ENCODE measurements at places on chromosomes 12 and 14.

GRCh38 chr12:38892087-38892786 lies 13.2 kb downstream of the CPNE8 start:
- no peak for DNase-seq

GRCh38 chr12:28955491-28955890 lies 193.6 kb upstream of the FAR2 start:
- DNase-seq, result no peak

DNA sequence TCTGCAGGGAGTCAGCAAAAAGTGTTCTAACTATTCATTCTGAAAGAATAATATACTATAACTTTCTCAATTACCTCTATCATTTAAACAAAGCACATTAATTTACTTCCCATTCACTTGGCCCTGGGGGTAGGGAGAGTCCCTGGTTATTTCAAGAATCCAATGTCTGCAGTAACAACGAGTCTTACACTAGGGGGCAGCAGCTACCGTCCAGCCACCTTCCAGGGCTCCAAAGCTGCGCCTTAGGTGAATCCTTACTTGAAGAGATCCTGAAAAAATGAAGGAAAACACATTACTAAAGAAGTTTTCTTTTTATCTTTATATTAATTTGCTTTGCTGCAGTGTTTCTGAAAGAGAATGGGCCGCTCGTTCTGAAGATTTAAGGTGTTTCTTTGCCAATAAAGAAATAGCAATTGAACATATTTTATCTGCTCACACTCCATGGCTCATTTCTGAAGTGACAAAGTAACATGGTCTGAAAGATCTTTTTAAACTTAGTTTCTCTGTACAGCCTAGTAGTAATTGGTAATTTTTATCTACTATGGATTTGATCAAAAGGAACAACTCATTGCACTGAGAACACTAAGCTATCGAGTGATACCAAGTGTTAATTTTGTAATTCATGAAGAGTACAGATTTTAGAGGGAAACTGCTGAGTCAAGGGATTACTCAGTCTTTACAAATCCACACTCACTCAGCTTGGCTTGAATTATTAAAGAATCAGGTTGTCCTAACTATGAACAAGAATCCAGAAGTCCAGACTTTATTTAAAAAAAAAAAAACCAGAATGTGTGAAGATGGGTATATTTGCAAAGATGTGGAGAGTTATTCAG lies 27.6 kb downstream of the BHLHE41 start:
- DNase-seq, result peak; percentile 15

- no peak for DNase-seq
Observed at GRCh38 chr12:57893431-57894353, 47.2 kb upstream of the CTDSP2 start.

DNA sequence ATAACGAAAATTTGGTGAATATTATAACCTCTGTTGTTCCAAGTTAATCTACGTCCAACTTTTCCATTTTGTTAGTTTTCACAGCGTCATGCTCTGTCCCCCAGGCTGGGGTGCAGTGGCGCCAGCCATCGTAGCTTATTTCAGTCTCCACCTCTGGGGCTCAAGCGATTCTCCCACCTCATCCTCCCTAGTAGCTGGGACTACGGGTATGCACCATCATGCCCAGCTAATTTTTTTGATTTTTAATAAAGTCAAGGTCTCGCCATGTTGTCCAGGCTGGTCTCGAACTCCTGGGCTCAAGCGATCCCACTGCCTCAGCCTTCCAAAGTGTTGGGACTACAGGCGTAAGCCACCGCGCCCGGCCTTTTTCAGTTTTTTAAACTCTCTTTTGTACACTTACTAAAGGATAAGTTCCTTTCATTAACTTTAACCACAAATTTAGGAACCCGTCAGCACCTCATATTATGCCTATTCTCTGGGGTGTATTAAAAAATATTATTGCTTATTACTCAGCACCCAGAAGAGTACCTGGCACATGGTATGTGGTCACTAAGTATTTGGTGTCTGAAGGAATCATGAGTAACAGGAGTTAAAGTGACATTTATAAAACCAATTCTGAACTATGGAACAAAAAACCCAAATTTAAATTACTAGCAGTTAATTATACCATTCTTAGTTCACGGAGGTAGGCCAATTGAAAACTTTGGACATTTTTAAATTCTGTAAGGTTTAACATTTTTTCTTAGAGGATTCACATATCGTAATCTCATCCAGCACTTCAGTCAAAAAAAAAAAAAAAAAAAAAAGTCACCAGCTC lies 925 bp upstream of the MIPOL1 start:
- DNase-seq, result no peak

DNA sequence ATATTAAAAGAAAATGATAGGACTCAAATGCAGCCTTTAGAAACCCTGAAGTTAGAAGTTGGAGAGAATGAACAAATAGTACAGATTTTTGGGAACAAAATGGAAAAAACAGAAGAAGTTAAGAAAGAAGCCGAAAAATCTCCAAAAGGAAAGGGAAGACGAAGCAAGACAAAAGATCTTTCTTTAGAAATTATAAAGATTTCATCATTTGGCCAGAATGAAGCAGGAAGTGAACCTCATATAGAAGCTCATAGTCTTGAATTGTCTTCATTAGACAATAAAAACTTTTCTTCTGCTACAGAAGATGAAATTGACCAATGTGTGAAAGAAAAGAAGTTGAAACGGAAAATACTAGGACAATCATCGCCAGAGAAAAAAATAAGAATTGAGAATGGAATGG lies 31.4 kb upstream of the TOMM20L start:
- DNase-seq, result no peak

DNA sequence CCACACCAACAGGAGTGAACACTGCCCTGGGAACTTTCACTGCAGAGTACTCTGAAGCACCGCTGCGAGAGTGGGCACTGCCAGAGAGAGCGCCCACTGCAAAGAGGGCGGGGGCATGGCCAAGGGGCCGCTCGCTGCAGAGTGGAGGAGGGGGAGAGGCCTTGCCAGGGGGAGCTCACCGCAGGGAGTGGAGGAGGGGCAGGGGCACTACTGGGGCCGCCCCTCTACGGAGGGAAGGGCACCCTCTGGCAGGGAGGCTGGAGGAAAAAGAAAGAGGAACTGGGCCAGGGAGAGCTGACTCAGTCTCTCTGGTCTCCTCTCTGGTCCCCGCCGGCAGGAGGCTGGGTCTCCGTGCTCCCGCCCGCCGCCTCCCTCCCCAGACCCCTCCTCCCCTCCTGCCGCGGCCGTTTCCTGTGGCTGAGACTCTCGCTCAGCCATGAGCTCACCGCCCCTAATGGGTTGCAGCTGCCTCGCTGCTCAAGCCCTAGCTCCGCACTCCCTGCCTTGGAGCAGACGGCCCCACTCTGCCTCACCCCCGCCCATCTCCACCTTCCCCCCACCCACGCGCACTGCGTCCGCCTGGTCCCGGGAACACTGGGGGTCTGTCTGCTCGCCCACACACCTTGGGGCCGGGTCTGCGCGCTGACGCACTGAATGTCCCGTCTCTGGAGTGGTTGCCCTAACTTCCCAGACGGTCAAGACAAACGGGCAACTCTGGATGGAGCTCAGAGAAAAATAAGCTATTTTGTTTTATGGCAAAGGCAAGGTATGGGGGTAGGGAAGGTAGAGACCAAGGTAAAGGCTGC lies 1.3 kb downstream of the ARHGEF40 start:
- no peak for DNase-seq

- DNase-seq, result no peak
Observed at GRCh38 chr12:82904219-82904790, 217.6 kb downstream of the TMTC2 start.

GRCh38 chr12:121793440-121793837 lies at the start of gene RHOF:
TSS of gene RHOF (minus strand) at chr12:121793688. CDS start at chr12:121793633, 55 bp downstream.
- DNase-seq, result no peak

GRCh38 chr14:102525219-102525928 lies 15.8 kb upstream of the ANKRD9 start:
- DNase-seq, result no peak

- DNase-seq, result no peak
Observed at GRCh38 chr14:101498526-101498860, 62.8 kb upstream of the DIO3 start.

GRCh38 chr14:65255583-65256461 lies 153.5 kb upstream of the MAX start:
- no peak for DNase-seq

GRCh38 chr14:44741431-44741830 lies 220.3 kb downstream of the KLHL28 start:
- no peak for DNase-seq

GRCh38 chr12:105864901-105865300 lies 273.9 kb downstream of the NUAK1 start:
- no peak for DNase-seq

GRCh38 chr12:19659086-19659485 lies 219.8 kb downstream of the AEBP2 start:
- no peak for DNase-seq

- DNase-seq, result no peak
Observed at GRCh38 chr12:43069768-43070221, 480.2 kb upstream of the PRICKLE1 start.

GRCh38 chr14:23110579-23111365 lies 6.0 kb upstream of the CIROP start:
- DNase-seq, result no peak

GRCh38 chr12:116360579-116361413 lies 83.3 kb upstream of the MED13L start:
- no peak for DNase-seq

DNA sequence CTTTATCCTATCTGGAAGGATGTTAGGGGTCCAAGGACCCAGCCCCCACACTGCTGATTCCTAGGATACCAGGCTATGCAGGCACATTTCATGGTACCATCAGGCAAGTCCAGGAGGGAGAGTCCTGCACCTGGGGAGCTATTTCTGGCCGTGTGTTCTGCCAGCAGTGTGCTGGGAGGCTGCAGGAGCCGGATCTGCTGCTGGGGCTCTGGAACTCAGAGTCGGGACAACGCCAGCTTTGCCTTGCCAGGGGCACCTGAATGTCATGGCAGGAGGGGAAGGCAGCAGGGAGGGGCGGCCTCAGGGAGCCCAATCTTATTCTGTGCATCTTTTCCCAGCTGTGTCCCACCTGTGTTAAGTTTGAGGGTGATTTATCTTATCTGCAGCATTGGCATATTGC lies 17.8 kb downstream of the SRRM4 start:
- no peak for DNase-seq

DNA sequence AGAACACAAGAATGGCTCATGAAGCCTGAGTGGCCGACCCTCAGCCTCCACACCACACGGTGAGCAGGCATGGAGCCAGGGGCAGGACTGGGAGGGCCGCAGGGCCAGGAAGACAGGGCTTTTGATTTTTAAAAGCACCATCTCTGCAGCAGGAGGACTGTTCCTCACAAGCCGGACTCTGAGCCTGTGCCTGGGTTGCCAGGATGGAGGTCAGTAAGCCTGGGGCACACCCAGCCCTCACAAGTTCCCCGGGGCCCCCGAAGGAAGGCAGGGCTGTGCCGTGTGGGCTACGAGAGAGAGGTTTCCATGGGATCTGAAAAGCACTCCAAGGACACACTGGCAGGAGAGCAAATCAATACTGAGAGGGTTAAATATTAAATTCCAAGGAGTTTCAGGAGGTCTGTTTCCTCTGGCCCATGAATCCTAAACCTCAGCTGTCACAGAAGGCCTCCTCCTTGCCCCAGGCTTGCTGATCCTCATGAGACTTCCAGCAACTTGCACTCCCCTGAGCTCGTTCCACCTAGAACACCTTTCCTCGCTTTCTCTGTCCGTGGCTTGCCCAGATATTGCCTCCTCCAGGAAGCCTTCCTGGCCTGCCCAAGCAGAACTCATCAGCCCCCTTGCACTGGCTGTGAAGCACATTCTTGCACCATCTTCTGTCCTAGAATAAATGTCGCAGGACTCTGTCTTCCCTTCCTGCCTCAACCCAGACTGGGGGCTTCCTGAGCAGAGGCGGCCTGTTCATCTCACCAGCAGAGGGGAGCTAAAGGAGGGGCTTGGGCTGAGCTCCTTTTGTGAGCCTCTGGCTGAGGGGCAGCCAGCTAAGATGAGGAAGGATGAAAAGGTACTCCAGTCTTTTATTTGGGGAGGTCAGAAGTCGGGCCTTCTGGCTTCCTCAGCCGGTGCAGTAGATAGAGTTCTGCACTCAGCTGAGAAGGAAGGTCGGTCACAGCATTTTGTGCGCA lies 64.6 kb downstream of the CCDC88C start:
- no peak for DNase-seq

GRCh38 chr12:188910-189621 lies 24.9 kb downstream of the SLC6A12 start:
- DNase-seq, result no peak

DNA sequence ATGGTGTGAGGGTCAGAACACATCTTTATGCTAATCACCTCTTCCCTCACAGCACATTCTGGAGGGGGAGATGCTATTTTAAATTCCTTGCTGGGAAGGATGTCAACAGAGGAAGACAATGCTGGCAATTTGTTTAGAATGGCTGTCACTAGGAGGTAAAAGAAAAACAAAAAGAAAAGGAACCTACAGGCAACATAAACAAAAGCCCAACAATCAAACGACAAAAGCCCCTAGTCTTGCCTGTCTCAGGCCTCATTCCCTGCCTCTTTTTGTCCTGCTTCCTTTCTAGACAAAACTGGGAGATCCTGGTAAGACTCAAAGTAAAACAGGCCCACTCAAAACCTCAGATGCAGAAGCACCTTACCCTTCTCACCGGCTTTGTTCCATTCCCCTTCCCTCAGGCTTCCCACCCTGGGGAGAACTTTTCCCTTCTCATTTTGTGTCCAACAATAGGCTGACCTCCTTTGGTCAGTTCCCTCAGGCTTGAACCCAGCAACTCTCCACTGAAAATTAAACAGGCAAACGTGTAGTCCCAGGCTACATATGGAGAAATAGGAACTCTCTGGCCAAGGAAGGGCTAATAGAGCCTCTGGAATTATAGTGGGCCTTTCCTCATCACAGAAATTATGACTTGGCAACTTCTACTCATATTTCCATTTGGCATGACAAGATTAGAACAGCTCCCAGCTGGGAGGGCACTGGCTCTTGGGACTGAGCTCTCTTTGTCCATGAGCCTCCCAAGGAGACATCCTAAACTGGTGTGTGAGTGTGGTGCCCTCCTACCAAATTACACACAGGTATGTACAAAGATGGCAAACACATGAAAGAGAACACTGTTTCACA lies 193.0 kb downstream of the MON2 start:
- no peak for DNase-seq

- DNase-seq, result no peak
Observed at GRCh38 chr12:114140576-114140975, 174.5 kb upstream of the RBM19 start.

GRCh38 chr12:112941528-112942335 lies 3.5 kb downstream of the OAS3 start:
- DNase-seq, result no peak

DNA sequence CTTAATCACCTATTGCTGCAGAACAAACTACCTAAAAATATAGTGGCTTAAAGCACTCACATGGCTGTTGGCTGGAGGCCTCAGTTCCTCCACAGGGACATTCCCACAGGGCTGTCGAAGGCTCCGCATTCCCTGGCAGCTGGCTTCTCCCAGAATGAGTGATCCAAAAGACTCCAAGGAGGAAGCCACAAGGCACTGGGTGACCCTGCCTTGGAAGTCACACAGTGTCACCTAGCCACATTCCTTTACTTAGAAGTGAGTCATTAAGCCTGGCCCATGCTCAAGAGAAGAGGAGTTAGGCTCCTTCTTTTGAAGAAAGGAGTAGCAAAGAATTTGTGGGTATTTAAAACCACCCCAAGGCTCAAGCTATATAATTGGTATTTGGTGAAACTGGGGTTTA lies 63.9 kb upstream of the MAP1LC3B2 start:
- no peak for DNase-seq

Data from stimulated activated CD8-positive, alpha-beta memory T cell treated with anti-CD3 and anti-CD28 coated beads, Interleukin-4, amount 100 ng/mL, for 1 hour (primary cell).